Anterior cingulate cortex (tissue), 58 donors: ENCODE measurements at places on chromosomes 2 and 18.

- no peak for DNase-seq
Observed at GRCh38 chr2:158509928-158510797, 53.4 kb downstream of the PKP4 start.

DNA sequence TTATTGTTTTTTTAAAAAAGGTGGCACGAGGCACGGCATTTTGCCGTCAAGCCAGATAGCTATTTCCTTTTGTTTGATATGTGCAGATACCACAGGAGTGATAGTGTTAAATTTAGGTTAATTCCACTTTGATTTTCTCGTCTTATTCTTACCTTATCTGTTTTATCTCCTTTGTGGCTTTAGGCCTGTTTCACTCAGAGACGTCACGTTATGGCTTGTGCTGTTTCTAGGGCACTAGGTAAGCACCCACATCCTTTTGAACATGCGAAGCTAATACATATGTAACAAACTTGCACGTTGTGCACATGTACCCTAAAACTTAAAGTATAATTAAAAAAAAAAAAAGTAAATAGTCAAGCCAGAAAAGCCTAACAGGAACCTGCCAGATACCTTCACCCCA is 57.8 kb downstream of the C18orf63 start:
- no peak for DNase-seq

DNA sequence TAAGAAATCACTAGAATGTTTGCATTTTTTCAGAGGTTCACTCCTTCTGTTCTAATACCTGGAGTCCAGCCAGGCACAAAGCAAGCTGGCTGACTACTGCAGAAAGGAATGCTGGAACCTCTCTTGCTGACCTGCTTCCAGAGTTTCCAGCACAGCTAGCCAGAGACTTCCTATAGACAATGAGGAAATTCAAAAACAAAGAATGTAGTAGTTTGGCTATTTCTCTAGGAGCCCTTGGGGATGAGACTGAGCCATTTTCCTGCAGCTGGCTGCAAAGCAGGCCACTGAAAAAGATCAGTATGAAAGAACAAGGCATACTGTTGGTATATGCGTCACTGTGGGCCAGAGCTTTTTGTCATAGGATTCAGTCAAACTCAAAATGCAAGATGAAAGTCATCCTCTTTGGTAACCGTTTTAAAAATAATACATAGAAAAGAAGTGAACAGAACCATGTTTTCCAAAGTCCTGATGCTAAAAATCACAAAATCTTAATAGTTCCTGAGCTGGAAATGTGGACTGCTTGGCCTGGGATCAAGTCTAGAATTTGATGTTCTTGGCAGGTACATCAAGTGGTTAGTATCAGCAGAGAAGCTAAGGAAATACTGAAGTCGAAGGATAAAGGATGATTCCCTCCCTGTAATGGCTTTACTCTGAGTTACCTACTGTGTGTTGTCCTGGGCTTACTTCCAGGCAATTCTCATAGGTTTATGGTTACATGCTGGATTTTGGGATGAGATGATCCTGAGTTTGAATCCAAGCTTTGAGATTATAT is 9.0 kb upstream of the DSEL start:
- no peak for DNase-seq

GRCh38 chr2:60707750-60708371 is 48.2 kb upstream of the PAPOLG start:
- no peak for DNase-seq

DNA sequence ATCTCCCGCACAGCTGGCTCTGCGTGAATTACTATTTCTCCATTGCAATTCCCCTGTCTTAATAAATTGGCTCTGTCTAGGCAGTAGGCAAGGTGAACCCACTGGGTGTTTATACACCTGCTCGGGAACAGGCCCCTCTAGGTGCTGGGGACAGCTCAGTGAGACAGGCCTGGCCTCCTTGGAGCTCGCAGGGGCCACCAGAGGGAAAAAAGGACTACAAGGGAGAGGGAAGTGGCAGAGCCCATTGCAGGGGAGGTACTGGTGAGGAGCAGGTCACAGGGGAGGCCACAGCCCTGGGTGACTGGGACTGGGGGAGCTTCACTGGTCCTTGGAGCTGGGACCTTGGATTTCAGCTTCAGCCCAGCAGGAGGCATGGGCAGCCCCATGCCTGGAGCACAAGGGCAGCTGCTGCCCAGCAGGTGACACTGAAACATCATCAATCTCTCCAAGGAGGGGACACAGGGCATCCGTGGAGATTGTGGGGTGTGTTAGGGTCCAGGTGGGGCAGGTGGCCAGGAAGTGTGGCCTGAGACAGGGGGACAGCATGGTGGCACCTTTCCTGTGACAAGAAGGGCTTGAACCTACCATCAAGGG is 31.2 kb downstream of the NGEF start:
- no peak for DNase-seq

DNA sequence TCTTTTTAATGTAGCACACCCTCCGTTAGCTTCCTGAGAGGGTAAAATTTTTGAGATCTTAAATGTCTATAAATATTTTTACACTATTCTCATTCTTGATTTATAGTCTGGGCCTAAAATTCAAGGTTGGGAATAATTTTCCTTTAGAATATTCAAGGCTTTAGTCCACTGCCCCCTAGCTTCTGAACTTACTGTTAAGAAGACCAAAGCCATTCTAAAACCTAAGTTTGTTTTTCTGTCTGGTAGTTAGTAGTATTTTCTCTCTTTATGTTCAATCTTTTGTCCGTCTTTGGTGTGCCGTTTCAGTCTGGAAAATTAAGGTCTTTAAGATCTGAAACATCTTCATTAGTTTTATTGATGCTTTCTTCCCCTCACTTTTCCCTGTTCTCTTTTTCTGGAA is 14.5 kb downstream of the OSBPL6 start:
- no peak for DNase-seq

GRCh38 chr2:209876211-209876610 is 104.6 kb downstream of the UNC80 start:
- DNase-seq: no peak

DNA sequence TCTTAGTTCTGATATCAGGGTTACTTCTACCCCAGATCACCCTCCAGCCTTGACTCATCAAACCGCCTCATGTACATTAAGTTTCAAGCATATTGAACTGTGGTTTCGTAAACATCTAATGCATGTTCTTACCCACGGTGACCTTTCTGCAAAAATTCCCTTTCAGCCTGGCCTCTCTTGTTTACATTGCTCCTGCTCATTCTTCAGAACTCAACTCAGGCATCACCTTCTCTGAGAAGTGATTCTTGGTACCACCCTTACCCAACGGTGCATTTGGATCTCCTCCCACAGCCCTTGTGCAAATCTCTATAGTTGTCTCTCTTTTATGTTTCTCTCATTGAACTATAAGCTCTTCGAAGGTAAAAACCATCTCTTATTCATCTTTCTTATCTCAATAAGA is 503.1 kb upstream of the PKDCC start:
- DNase-seq: no peak

- no peak for DNase-seq
Observed at GRCh38 chr2:187569042-187569441, 14.8 kb upstream of the TFPI start.

- no peak for DNase-seq
Observed at GRCh38 chr2:218354850-218355443, 1.7 kb upstream of the CATIP start.

GRCh38 chr18:320155-320554 is 52.3 kb upstream of the THOC1 start:
- DNase-seq: no peak

DNA sequence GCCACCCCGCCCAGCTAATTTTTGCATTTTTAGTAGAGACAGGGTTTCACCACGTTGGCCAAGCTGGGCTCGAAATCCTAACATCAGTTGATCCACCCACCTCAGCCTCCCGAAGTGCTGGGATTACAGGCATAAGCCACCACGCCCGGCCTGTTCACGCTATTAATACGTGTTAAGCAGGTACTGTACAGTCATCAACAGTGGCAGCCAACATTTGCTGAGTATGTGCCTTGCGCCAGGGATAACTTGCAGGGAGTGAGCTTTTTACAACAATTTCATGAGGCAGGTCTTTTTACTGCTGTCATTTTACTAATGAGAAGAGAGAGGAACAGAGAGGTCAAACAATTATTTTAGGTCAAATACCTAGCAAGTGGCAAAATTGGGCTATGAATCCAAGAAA is 115.2 kb downstream of the AP1S3 start:
- no peak for DNase-seq

- DNase-seq: no peak
Observed at GRCh38 chr2:42868874-42869273, 76.5 kb upstream of the HAAO start.

- no peak for DNase-seq
Observed at GRCh38 chr2:223860809-223861738, 23.7 kb upstream of the AP1S3 start.

GRCh38 chr2:228067309-228067708 is 114.2 kb downstream of the SPHKAP start:
- no peak for DNase-seq

DNA sequence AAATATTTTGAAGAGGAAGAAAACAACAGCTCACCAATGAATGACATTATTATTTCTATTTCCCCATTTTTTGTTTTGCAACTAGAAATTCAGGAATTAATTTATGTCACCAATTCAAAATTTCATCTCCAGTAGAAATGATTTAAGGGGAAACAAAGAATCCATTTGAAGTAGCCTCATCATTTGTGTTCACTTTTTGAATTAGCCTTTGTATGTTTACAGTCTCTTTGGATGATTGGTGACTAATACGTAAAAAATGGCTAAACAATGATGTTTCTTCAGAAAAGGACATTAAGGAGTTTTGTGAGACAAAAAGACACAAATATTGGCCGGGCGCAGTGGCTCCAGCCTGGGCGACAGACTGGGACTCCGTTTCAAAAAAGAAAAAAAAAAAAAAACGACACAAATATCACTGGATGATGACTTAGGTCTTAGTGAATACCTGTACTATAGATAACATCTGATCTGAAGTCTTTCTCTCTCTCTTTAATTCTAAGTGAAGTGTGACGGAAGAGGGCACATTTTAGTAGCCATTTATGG is 313.2 kb downstream of the PIK3C3 start:
- no peak for DNase-seq

DNA sequence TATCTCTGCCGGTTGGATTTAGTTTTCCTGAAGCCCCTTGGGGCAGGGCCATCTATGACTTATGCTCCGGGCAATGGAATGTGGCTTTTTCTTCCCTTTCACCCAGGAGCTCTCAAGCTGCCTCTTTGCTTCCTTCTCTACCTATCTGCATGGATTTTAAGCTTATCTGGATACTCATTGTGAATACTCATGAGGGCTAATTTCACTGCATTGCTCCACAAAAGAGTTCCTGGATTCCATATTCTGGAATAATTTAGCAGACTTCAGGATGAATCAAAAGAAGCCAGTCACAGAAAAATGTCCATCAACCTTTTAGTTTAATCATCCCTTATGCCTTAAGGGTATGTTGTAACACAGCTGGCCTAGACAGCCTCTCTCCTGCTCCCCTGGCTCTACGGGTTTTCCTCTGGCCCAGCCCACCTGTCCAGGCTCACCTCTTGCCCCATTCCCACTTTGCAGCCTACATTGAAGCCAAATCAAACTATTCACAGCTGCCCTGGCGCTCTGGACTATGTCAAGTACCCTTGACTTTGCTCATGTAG is 122.8 kb upstream of the RMDN2 start:
- no peak for DNase-seq

DNA sequence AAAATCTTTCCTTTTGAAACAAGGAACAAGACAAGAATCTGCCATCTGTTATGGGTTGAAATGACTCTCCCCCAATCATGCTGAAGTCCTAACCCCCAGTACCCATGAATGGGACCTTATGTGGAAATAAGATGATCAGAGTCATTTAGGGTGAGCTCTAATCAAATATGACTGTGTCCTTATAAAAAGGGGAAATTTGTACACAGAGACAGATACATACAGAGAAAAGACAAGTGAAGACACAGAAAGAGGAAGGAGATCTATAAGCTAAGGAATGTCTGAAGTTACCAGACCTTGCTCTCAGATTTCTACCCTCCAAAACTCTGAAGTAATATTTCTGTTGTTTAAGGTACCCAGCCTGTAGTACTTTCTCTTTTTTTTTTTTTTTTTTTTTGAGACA is 15.7 kb downstream of the TGFBRAP1 start:
- DNase-seq: no peak

- DNase-seq: no peak
Observed at GRCh38 chr2:230928701-230929380, 3.8 kb upstream of the GPR55 start.

DNA sequence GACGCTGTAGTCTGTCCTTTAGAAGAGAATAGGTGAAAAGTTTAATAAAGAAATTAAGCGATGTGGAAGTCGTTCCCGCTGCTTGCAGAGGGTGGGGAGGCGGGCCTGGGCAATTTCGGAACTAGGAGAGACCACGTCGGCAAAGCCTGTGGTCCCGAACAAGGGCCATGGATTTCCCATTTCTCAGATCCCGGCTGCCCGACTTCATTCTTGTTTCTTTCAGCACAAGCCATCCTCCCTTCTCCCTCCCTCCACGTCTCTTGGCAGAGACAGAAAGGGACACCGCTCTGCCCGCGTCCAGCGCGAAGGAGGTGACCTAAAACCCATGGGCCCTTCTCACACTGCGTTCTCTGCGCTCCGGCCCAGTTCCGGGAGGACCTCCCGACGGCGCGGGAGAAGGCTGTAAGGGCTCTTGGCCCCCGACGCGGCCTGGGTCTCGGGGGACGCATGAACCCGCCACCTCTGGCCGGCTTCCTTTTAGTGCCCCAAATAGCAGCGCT is 2.2 kb upstream of the BCL2L11 start:
- DNase-seq: no peak

GRCh38 chr2:126322342-126322741 is 333.6 kb upstream of the GYPC start:
- DNase-seq: no peak

DNA sequence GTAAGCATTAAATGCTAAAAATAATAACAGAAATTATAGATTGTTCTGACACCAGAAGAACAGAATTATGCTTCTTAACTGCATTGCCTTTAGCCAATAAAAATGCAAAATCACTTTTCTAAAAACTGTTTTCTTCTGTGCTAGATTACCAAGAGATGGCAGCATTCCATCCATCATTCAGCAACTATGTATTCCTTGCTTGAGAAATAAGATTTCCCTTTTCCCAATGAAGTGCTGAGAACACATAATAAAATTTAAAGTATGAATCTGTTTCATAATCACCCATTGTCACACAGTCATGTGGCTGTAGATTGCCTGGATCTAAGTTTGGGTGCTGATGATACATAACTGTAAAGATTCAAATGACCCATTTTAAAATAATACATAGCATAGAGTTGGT is 504.2 kb downstream of the TDRD15 start:
- DNase-seq: no peak

- DNase-seq: no peak
Observed at GRCh38 chr2:44934038-44934982, 7.2 kb upstream of the SIX3 start.

DNA sequence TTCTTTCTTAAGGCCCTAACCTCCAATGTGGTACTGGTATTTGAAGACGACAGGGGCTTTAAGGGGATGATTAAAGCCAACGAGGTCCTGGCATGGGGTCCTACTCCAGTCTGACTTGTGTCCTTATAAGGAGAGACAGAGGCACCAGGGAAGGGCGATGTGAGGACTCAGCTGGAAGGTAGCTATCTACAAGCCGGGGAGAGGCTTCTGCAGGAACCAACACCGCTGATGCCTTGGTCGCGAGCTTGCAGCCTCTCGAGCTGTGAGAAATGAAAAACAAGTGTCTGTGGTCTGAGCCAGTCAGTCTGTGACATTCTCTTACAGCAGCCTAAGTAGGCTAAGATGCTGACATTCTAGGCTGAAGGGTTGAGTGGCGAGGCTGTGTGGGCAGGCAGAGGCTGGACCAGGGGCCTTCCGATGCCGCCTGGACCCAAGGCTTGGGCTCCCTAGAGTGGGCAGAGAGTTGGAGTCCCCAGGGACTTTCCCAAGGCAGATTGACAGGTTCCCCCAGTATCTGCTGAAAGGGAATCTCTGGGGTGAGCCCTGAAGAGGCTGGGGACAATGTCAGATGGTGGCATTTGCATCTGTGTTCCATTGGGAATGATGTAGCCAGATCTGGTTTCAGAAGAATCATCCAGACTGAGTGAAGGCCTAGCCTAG is 322.9 kb upstream of the HS6ST1 start:
- DNase-seq: no peak
